Substantia nigra (tissue), 51 donors: ENCODE measurements at places on chromosomes 2 and 18.

GRCh38 chr2:231039294-231039664, 2.0 kb downstream of the C2orf72 start:
- no peak for DNase-seq

- no peak for DNase-seq
Measured at GRCh38 chr2:20620696-20621365, 30.1 kb downstream of the HS1BP3 start.

DNA sequence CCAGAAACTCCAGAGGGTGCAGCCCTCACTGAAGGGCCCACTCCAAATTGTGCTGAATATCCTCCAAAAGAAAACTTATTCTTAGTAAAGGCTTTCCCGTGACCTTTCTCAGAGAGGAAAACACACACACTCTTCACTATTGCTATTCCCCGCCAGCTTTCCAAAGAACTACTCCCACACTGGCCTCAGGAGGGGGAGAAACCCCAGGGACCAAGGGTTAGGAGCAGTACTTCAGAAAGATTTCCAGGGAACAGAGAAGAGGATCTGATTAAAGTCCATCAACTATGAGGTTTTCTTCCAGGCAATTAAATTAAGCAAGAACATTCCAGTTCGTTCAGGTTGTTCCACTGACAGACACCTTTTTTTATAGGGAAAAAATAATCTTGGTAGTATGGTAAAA, 150.2 kb downstream of the TTC32 start:
- DNase-seq, result no peak

GRCh38 chr2:165474619-165475276, 5.2 kb downstream of the CSRNP3 start:
- DNase-seq, result no peak

DNA sequence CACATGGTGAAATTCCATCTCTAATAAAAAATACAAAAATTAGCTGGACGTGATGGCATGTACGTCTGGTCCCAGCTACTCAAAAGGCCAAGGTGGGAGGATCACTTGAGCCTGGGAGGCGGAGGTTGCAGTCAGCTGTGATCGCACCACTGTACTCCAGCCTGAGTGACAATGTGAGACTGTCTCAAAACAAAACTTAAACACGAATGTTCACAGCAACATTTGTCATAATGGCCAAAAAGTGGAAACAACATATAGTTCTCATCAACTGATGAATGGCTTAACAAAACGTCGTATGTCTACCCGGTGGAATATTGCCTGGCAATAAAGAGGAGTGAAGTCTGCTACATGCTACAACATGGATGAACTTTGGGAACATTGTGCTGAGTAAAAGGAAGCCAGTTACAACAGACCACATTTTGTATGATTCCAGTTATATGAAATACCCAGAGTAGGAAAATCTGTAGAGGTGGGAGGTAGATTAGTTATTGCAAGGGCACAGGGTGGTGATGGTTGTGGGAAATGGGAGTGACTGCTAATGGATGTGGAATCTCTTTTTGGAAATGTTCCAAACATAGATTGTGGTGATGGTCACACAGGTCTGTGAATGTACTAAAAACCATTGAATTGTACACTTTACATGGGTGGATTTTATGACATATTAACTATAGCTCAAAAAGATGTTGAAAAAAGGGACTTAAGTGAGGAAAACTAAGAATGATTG, 478.2 kb downstream of the PTPRM start:
- no peak for DNase-seq

- DNase-seq, result no peak
Measured at GRCh38 chr2:39642051-39642718, 23.5 kb upstream of the TMEM178A start.

- no peak for DNase-seq
Measured at GRCh38 chr18:77108001-77108692, 24.4 kb downstream of the MBP start.

GRCh38 chr18:26667046-26667445, 118.7 kb upstream of the KCTD1 start:
- no peak for DNase-seq

DNA sequence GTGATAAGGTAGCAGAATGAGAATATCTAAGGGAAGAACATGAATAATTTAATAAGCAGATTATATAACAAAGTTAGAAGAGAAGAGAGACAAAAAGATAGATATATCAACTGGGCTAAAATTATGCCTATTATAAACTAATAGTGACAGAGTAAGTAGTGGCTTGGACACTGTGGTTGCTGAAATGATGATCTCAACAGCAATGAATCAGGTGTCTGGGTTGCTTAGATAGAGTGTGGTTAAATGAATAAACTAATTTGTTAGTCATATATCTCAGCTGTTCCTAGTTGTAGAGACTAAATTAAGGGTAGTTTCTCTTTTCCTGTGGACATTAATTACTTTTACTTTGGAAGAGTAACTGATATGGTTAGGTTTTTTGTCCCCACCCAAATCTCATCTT, 1485.4 kb upstream of the CELF4 start:
- no peak for DNase-seq

DNA sequence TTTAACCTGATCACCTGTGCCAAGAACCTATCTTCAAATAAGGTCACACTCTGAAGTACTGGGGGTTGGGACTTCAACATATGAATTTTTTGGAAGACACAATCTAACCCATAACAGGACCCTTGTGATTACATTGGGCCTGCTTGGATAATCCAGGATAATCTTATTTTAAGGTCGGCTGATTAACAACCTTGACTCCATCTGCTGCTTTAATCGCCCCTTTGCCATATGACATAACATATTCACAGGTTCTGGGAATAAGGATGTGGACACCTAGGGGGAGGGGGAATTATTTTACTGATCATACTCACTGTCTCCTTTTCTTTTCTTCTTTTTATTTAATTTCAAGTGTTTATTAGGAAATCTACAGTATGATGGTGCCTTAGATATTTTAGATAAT, 34.8 kb downstream of the CDH20 start:
- no peak for DNase-seq

GRCh38 chr18:60377778-60378469, 5.3 kb upstream of the MC4R start:
- DNase-seq, result no peak

DNA sequence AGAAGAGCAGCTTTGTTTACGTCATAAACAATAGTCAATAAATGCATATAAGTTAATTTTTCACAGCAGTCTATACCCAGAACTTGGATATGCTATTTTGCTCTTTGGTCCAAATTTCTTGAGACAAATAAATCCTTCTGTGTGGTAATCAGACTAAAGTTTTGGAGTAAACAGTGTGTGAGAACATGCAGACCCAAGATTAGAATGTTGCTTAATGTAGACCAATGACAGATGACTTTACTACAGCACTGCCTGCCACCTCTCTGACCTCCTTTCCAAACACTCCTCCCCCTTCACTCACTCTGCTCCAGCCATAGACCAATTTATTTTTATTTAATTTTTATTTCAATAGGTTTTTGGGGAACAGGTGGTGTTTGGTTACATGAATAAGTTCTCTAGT, 115.3 kb upstream of the TANK start:
- no peak for DNase-seq

DNA sequence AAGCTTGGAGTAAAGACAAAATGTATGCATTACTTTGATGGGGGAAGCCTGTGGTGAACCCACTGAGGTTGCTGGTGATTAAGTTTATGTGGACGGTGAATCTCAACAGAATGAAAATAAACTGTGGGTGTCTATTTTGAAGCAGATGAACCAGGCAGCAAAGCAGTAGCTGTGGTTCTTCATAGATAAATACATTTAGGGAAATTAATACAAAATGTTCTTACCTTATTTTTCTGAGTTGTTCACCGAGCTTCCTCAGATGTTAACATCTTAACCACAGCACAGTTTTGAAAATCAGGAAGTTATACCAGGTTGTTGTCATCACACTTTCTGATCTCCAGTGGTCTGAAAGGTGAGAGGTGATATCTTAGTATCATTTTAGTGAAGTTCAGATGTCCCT, 53.9 kb downstream of the NCK2 start:
- DNase-seq, result no peak

DNA sequence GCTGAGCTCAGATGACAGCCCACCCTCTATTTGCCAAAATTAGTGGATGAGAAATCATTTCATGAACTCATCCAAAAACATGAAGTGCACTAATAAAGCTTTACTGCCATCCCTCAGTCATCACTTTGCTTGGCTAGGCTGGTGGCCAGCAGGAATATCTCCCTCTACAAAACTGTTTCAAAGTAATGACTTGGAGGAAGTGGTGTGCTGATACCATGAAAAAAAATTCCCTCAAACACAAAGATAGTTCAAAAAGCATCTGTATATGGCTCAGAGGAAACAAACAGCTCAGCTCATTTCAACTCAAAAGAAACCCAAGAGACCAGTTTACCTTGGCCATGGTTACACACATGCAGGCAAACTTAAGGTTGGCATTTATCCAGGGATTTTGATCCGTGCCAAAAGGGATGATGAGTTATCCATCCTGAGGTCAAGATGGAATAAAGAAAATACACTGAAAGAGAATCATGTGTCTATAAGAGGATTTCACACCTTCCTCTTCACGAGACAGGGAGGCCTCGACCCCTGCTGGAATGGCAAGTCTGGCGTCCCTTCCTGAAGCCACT, 18.4 kb upstream of the WIPF1 start:
- DNase-seq, result no peak

DNA sequence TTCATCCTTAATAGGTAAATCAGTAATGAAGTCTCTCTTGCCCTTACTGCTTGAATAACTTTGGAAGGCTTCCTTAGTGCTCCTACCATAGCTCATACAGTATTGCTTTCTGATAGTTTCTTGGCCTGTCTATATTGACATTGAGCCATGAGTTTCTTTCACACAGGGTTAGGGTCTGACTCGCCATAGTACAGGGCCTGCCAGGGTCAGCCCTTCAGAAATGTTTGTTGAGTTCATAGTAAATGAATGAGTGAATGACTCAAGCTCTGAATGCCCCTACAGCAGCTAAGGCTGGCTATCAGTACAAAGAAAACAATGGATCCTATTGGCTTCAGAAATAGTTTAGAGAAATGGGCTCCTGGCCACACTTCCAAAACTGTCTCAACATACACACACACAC, 65.0 kb upstream of the LRATD1 start:
- no peak for DNase-seq

DNA sequence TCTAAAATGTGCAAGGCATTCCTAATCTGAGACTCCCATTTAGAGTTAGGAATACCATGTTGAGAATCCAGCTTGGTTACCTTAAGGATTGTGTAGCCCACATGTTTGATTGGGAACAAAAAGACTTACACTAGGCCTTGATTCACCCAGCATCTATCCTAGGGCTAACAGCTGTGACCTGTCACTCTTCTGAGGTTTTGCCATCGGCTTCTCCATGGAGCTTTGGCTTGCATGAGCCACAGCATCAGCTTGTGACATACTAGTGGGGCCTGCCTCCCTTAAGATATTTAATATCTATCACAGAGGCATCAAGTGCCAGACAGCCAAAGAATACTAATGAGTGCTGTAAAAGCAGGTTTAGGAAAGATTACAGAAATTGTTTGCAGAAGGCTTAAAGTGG, 241.3 kb upstream of the UBE2E3 start:
- DNase-seq, result no peak

GRCh38 chr18:31498574-31499524, 872 bp downstream of the DSG2 start:
- no peak for DNase-seq

DNA sequence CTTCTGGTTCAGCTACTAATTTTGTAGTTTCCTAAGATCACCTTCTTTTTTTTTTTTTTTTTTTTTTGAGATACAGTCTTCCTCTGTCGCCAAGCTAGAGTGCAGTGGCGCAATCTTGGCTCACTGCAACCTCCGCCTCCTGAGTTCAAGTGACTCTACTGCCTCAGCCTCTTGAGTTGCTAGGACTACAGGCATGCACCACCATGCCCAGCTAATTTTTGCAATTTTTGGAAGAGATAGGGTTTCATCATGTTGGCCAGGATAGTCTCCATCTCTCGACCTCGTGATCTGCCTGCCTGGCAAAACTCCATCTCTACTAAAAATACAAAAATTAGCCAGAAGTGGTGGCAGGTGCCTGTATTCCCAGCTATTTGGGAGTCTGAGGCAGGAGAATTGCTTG, 301.5 kb upstream of the TFPI start:
- no peak for DNase-seq

DNA sequence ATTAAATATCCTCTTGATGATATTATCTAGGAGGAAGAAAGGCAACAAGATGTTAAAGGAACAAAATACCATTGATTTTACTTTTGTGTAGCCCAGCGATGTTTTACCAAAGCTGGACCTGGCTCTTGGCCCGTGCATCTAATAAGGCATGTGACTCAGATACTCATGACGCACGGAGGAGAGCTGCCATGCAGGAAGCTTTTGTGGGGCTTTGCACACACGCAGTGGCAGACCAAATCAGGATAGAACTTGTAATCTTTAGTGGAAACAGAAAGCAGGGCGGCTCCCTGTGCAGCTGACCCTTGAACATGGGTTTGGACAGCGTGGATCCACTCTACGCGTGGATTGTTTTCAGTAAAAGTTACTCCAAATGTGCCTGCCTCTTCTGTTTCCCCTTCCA, 190.0 kb downstream of the NAPG start:
- no peak for DNase-seq

GRCh38 chr2:64646007-64646880, 7.5 kb downstream of the SERTAD2 start:
- DNase-seq, result peak; percentile 69

DNA sequence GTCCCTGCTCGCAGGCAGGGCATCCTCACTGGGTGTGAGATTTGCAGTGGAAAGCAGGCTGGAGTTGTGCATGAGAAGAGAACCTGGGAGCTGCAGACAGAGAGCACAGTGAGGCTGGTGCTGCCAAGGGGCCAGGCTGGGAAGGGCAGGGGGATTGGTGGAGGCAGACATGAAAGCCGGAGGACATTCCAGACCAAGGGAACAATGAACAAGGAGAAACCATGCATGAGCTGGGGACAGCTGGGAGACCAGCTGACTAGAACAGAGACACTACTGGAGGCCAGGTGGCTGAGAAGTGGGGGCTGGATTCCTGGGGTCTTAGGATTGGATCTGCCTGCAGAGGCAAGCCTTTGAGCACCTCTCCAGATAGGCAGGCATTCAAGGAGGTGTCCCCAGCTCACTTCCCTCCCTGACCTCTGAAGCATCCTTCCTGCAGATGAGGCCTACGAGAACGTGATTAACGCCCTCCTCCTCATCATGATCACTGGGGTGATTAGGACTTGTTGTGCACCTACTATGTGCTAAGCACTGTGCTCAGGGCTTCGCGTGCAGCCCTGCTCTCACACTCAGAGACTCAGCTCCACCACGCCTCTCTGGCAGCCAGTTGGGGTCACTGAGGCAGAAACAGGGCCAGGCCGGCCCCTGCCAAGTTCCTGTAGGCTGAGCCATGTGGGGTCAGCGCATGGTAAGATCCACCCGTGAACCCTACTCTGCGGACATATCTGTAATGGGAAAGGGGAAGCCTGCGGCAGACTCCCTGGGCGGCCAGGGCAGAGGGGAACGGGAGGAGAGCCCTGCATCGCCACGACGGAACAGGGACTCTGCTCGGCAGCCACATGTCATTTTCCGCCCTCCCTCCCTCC, 74.8 kb upstream of the SLC66A3 start:
- DNase-seq, result no peak

- DNase-seq, result no peak
Measured at GRCh38 chr18:40673150-40673549, 1281.9 kb upstream of the PIK3C3 start.

- no peak for DNase-seq
Measured at GRCh38 chr18:45688833-45689232, 35.1 kb upstream of the SLC14A1 start.

GRCh38 chr18:38572554-38573111, 1007.0 kb upstream of the CELF4 start:
- DNase-seq, result no peak
